Activated T-helper 1 cell treated with anti-CD3 and anti-CD28 coated beads, Interleukin-2, amount 50 U/mL, for 16 hours (primary cell): ENCODE measurements at places on chromosomes 1 and 21.

GRCh38 chr1:30740251-30741238, 17.0 kb downstream of the LAPTM5 start:
- DNase-seq, result no peak

- DNase-seq, result no peak
Observed at GRCh38 chr1:229092377-229093237, 178.3 kb upstream of the RAB4A start.

DNA sequence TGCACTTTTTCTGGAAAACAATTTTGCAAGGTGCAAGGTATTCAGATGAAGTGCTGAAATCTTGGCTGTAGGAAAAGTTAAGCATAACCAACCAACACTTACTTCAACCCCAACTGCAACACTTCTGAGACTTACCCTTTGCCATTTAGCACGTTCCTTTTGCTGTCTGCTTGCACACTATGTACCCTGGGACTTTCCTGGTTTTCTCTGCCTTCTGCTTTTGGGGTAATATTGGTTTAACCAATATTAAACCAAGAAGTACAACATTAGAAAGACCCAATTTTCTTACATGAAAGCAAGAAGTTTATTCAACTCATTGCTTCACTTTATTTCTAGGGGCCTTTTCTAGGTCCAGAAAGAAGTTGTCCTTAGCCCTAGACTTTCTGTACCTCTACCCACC, 193.0 kb downstream of the HLX start:
- no peak for DNase-seq

DNA sequence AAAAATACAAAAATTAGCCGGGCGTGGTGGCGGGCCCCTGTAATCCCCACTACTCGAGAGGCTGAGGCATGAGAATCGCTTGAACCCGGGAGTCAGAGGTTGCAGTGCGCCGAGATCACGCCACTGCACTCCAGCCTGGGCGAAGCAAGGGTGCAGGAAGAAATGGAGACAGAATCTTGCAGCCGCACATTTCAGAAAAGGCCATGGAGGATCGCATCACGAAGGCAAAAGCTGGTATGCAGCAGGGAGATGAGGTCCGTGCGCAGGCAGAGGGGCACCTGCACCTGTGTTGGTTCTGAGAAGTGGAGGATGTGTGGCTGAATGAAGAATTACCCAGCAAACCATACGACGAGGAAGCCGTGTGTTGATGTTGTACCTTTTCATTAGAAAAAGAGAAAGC, 53.0 kb upstream of the ABCG1 start:
- no peak for DNase-seq

GRCh38 chr1:64754173-64754572, 9.3 kb downstream of the RAVER2 start:
- DNase-seq, result no peak

DNA sequence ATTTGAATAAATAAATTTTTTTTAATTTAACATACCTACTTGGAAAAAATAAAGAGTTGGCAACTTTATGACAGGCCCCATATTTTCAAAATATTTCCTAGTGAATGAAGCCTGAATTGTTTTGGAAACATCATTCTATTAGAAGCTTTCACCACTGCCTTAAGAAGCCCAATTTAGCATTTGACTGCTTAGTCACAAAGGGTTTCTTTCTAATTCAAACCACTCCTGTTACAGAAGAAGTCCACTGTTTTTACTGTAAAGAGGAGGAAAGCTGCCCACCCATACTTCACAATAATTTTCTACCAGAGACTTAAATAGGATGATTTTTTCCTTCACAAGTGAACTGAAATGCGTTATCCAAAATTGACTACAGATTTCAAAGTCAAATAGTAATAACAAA, 534.6 kb upstream of the PTBP2 start:
- no peak for DNase-seq

- no peak for DNase-seq
Observed at GRCh38 chr21:15703932-15704331, 25.9 kb upstream of the USP25 start.

DNA sequence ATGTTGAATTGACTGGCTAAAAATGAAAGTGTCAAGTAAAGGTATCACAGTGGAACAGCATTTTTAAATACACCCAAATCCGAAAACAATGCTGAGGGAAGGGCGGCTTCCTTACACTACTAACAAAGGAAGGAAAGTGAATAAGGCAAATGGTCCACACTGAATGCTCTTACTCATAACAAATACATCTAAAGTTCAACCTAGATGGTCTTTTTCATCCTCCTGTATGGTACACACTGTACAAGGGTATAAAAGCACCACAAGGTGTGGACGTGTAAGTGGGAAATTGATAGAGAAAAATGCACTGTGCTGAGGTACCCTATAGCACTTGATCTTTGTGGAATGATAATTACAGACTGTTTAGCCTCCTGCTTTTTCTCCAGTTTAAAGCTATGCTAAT, 7.1 kb upstream of the PALMD start:
- DNase-seq, result no peak

- no peak for DNase-seq
Observed at GRCh38 chr1:96510391-96510790, 211.2 kb upstream of the PTBP2 start.

DNA sequence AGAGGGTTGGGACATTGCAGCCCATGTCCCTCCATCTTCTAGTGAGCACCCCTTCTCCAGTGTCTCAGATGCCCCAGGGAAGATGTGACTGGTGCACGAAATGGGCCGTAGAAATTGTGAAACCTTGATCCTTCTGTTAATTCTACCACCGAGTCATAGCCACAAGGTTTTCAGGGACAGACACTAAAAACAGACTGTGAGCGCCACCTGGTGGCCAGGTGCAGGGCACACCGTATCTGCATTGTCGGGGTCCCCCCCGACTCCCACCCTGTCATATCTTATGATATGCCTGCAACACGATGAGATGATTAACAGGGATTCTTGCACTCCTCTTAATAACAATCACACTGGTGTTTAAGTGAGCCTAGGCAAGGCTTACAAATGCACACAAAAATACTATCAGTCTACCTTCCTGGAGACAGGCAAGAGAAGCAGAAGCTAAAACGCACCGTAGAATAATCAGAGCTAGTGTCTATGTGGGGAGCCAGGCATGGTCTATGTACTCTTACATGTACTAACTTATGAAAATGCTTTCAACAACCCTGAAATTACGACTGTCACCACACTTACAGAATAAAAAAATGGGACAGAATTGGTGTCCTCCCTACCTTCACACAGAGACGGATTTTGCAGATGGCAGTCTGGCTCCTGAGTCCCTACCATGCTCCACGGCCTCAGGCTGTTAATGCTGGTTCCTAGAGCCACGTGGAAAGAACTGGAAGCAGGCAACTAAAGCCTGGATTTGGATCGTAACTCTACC, 57.9 kb downstream of the FHAD1 start:
- peak; percentile 61 for DNase-seq

- peak; percentile 30 for DNase-seq
Observed at GRCh38 chr1:198681831-198682759, 43.3 kb downstream of the PTPRC start.

DNA sequence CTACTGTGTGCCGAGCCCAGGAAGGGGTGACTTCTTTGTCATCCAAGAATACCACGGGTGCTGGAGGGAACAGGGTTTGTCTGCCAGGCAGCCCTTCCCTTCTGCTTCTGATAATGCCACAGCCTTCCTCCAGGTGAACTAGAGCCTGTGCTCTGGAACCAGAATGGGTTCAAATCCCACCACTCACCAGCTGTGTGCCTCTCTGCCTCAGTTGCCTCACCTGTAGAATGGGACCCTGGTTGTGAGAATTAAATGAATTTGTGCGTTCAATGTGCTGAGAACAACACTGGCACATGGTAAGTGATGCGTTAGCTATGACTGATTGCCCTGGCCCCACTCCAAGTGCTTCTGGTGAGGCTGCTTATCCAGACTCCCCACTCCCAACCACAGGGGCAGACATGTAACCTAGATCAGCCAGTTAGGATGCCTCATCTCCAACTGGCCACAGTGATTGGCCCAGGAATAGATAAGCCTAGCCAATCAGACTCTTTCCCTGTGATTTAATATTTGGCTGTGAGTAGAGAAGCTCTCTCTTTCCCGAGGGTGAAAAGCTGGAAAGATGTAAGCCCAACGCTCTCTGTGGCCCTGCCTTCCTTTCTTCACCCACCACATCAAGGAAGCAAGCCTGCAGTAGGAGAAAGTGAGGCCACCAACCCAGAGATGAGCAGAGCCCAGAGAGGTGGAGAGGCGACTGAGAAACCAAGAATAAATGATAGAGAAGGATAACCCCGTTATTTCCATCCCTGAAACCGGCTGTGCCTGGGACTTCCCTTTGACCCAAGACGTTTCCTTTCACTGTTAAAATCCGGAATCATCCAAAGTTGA, 20.8 kb upstream of the LAPTM5 start:
- DNase-seq, result no peak

DNA sequence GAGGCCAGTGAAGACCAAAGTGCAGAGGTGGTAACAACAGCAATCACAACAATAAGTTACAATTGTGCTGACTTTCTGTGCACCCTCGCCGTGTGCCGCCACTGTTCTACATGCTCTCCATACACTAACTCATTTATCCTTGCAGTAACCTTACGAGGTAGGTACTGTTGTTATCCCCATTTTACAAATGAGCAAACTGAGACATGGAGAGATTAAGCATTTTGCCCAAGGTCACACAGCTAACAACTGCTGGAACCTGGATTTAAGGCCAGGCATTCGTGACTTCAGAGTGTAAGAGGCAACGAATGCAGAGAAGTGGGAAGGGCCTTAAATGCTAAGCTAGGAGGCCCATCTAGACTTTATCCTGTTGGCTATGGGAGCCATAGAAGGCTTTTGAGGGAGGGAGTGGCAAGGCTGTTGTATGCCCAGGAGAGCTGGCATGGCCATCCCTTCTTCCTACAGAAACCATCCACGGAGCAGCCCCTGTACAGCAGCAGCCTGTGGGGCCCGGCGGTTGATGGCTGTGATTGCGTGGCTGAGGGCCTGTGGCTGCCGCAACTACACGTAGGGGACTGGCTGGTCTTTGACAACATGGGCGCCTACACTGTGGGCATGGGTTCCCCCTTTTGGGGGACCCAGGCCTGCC, 36.6 kb downstream of the AZIN2 start:
- no peak for DNase-seq

DNA sequence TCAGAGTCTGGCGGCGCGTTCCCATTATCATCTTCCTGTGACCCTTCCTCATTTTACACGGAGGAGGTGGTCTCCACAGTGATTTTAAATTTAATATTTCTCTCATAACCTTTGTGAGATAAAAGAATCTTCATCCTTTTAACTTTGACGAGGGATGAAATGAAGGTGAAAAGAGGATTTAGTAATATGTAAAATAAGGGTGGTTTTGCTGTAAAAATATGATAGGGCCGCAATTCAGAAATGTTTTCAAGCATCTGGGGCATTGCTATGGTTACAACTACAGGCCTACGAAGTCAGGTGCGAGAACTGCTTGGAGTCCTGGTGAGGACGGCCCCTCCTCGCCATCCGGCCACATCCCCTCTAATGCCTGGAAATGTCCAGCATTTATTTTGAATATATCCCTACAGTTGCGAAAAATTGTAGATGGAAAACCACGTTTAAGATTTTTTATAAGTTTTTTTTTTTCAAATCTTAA, 422 bp upstream of the RSBN1 start:
- no peak for DNase-seq

GRCh38 chr1:234199476-234200127, 173.7 kb upstream of the COA6 start:
- DNase-seq, result no peak

DNA sequence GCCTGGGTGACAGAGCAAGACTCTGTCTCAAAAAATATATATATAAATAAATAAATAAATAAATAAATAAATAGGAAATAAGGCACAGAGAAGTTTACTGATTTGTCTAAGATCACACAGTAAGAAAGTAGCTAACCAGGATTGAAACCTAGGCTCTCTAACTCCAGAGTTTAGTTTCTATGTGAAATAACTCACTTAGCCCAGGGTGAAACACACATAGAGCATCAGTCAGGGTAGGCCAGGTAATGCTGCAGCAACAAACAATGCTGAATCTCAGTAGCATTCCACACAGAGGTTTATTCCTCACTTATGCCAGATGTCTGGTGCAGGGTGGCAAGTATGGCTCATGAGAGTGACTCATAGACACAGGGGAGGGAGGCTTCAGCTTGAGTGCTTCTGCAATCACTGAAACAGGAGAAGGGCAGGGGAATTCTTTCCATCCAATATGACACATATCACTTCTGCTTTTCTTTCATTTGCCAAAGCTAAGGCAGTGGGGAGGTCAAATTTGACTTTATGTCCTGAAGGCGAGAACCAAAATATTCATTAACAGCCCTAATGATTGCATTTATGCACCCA, 37.1 kb upstream of the KANK4 start:
- DNase-seq, result no peak

- no peak for DNase-seq
Observed at GRCh38 chr1:19973616-19974015, 5.8 kb downstream of the PLA2G2A start.

DNA sequence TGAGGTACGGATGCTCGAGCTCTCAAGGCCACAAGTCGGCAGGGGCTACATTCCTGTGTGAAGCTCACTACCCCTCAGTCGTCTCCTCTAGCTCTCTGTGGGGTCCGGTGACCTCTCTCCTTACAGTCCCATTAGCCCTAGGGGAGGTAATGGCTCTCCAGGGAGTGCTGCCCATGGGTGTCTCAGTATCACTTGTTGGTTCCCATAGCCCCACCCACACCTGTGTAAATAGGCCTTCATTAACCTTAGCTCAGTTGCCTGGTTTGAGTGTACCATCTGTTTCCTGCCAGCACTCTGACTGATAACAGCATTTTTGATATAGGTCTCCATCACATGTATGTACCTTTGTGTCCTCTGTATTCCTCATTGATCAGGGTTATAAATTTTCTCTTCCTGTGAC, 133.2 kb upstream of the KCNJ15 start:
- no peak for DNase-seq

GRCh38 chr1:168007691-168008090, 70.8 kb upstream of the MPC2 start:
- DNase-seq, result no peak

DNA sequence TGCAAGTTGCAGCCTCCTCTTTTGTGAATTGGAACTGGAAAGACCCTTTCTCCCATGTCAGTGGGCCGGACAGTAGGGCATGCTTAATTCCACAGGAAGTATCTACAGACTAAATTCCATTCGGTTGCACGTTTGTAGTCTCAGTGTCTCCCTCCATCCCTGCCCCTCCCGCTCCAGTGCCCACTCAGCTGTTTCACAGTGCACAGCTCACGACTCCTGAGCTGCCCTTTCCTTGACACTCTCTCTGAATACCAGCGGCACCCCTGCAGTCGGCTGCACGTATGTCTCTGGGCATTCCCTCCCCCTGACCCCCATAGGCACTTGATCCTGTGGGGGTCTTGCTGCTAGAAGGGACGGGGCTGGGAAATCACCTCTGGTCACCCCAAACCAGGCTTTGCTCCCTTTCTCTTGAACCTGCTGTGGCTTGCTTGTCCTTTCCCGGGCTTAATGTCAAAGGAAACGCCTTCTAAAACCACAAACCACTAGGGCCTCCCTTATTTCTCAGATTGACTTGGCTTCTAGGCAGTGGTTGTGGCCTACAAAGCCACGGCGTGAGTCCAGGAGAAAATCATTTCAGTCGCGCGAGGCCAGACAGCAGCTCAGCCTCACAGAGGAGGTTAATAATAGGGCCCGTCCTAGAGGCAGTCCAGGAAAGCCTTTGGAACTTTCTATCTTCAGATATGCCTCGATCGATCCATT, 365.3 kb upstream of the PROX1 start:
- DNase-seq, result no peak
